IPS-NIHi11 (cell line): ENCODE measurements at places on chromosomes 1 and 21.

- no peak for DNase-seq
Measured at GRCh38 chr1:50982611-50983010, 12.6 kb downstream of the CDKN2C start.

DNA sequence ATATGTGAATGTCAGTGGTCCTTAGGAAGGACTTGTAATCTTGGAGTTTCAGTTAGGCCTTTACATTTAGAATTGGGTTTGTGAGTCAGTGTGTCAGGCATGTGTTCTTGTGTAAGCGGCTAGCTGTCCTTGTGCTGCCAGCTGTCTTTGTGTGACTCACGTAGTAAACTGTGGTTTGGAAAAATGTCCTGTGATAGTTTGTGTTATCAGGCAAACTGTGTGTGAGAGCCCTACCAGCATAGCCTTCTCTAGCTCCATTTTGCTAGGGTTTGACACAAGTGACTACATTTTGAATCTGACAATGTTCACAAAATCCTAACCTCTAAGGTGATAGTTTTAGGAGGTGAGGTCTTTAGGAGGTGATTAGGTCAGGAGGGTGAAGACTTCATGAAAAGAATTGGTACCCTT lies 6.9 kb upstream of the SLC35D1 start:
- DNase-seq, result no peak

DNA sequence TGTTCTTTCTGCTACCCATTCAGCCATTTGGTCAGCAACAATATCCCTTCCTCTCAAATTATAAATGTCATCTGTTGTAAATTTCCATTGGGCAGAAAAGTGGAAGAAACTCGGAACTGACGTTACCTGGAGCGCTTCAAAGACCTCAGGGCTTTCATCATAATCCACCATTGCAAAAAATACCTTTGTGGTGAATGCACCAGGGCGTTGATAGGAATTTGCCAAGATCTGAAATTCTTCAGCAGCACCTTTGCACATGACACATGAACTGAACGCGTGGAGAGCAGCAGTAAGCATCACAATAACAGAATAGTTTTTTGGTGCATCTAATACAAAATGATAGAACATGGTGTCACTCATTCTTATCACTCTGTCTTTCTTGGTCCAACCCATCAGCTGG lies 3.1 kb upstream of the TEKT2 start:
- DNase-seq, result no peak

- DNase-seq, result no peak
Measured at GRCh38 chr1:25713961-25714360, 86.0 kb upstream of the SELENON start.

DNA sequence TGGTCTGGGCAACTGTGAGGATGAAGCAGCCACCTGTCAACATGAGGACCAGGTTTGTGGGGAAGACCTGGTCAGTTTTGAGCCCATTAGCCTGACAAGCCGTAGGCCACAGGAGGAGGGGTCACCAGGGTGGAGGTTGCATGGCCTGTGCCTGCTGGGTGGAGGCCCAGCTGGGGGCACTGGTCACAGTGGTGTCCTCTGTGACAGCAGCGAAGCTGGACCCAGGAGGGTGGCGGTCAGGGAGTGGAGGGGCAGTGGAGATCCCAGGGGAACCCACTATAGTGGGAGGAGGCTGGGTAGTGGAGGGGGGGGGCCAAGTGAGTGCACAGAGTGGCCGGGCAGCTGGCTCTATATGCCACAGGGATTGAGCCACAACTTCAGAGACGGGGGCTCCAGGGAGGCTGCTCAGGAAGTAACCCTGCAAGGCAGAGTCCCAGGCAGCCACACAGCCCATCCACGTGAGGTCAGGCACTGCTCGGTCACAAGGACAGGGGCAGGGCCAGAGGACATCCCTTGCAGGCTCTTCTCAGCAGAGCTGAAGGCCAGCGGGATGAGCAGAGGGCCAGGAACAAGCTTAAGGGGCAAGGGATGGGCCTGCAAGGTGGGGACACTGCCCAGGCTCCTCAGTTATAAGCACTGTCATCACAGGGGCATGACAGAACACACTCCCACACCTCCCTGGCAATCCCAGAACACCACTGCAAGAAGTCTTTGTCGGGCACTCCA lies 2.3 kb upstream of the C1orf35 start:
- DNase-seq, result no peak

GRCh38 chr1:247749870-247750269 lies 1.9 kb upstream of the OR14A2 start:
- no peak for DNase-seq
